ENCODE measurements at places on chromosomes 5 and 9.

- DNase-seq = no peak
These were observed 495.2 kb downstream of the DIRAS2 start for GRCh38 chr9:90147426-90147825.

DNA sequence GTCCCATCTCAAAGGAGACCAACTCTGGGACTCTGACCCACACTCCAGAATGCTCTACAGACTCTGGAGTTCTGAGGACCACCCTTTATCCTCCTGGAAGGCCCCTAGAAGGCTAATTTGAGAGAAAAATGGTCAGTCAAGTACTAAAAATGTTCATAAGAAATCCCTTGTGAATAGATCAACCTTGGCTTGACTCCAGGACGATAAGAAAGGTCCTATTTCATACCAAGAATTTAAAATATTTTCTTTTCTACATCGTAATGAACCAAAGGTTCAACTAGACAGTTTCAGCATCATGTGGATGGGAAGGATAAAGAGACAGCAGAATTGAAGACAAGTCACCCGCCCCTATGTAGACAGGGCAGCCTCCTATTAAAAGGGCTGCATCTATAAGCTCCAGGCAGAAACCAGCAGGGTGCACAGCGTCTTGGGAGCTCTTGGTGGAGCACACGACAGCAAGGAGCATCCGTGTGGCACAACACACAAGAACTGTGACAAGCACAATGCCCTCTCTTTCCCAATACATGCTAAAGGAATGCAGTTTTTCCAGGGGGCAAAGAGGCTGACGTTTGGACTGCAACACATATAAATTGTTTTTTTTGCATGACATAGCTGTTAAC, 38.3 kb downstream of the RASEF start:
- no peak for DNase-seq

DNA sequence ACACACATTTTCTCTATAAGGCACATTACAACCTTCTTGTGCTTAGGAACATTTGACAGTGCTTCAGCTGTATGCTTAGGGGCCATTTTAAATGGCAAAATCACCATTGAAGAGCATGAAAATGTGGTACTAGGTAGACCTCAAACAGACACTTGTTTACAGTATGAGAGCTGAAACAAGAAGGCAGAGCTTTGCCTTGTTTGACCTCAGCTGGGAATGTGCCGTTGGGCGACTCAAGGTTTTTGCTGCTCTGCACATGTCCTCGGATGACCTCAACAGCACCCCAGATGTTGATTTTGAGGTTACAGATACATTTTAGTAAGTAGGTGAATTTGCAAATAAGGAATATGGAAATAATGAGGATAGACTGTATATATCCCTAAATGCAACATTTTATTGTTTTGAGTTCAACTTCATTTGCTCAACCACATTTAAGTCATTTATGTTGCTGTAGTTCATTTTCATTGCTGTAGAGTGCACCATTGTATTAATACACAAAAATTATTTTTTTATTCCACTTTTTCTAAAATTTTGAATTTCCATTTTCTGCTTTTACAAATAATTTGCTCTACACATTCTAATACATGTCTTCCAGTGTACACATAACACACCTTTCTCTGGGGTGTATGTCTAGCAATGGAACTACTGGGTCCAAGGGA, 206.8 kb downstream of the NR3C1 start:
- DNase-seq = no peak

GRCh38 chr5:81552852-81553566, 159.1 kb upstream of the ACOT12 start:
- no peak for DNase-seq
